ENCODE measurements at places on chromosomes 5 and 9.
A peak's percentile ranks its signal among the peaks of the same experiment; 100 is the strongest.

GRCh38 chr5:136211282-136212040 lies 18.5 kb upstream of the SMIM32 start:
- DNase-seq: no peak

- no peak for DNase-seq
These were observed 3.6 kb downstream of the FOXI1 start for GRCh38 chr5:170109059-170110031.

- DNase-seq: peak; percentile 23
These were observed 32.5 kb downstream of the SGCD start for GRCh38 chr5:156359476-156359875.

- DNase-seq: no peak
These were observed 70.0 kb downstream of the GRIN3A start for GRCh38 chr9:101668421-101668820.

DNA sequence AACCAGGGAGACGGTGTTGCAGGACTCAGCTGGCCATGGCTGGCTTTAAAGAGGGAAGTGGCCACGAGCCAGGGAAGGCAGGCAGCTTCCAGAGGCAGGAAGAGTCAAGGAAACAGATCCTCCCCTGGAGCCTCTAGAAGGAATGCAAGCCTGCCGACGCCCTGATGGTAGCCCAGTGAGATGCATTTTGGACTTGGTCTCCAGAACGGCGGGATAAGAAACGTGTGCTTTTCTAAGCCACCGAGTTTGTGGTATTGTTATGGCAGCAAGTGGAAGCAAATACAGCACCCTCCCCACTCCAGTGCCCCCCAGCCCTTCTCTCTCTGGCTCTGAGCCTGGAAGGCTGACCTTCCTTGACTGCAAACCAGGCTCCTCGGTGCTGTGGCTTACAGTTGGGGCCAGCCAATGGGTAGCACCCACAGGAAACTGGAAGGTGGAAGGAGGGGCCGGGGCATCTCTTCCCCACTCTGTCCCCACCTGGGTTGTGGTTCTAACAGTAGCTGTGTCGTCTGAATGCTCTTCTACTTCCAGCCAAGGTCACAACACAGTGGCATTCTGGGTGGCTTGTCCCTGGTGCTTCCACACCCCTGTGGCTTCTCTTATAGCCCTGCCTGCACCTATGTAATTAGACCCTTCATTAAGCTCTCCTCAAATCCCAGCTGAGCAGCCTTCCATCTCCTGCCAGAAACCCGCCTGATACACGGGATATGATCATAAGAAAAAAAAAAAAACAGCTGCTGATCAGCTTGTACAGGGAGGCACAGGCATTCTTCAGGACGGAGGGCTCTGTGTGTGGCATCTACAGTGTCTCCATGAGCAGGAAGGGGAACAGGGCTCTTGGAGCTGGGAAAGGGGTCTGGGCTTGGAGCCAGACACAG lies 29.9 kb upstream of the UNC5A start:
- no peak for DNase-seq

DNA sequence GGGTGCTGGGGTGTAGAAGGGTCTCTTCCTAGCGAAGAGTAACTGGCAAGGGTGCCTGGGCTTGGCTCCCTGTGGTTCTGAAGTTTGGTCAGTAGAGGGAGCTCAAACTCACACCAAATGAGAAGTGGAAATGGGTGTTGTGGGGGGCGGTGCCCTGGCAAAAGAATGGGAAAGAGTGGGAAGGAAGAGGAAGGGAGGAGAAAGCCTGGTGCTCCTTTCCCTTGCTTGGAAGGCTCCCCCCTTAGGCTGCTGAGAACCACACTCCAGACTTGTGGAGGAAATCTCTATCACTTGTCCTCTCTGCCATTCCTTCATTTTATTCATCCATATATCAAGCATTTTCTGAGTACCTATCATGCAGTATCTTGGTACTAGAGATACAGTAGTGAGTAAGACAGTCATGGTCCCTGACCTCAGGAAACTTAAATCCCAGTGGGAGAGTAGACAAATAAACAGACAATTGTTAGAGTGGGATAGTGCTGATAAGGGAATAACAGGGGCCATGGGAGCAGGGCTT lies 13.0 kb downstream of the SLC4A9 start:
- DNase-seq: peak; percentile 81

GRCh38 chr9:130172161-130172857 lies at the start of gene NCS1:
NCS1 (plus strand) TSS chr9:130172404; CDS start chr9:130172664, 260 bp downstream.
- DNase-seq: no peak

- no peak for DNase-seq
These were observed 7.6 kb downstream of the NAIF1 start for GRCh38 chr9:128059365-128059983.

- no peak for DNase-seq
These were observed 1170.6 kb upstream of the NUDT12 start for GRCh38 chr5:104733063-104733669.
